ENCODE measurements at places on chromosomes 4 and X. TPM values are rescaled to one million over a fixed set of nuclear protein-coding genes. Genes with fewer than 3 reads are reported as not detected.

- DNase-seq: no peak
These were observed 18.3 kb upstream of the HERC3 start for GRCh38 chr4:88573995-88574394.

DNA sequence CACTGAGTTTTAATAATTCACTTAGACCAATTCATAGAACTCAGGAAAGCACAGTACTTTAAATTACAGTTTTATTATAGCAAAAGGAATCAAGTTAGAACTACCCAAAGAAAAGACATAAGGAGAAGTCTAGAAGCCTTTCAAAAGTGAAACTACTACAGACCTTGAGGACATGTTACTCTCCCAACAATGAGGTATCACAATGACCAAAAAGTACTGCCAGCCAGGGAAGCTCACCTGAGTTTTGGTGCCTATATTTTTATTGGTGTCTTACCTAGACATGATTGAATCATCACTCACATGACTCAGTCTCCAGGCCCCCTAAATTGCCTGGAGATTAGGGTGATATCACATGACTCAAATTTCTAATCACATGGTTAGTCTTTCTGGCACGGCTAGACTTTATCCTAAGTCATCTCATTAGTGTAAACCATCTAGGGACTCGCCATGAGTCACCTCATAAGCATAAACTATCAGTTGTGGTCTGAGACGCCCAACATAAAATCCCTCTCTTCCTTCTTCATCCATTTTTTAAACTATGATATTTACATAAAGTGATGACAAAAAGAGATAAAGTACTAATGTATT, 372.3 kb downstream of the TMA16 start:
- DNase-seq: no peak

The ETDA gene
- total RNA-seq: not detected

GRCh38 chr4:23923141-23923540, 33.3 kb upstream of the PPARGC1A start:
- DNase-seq: no peak

DNA sequence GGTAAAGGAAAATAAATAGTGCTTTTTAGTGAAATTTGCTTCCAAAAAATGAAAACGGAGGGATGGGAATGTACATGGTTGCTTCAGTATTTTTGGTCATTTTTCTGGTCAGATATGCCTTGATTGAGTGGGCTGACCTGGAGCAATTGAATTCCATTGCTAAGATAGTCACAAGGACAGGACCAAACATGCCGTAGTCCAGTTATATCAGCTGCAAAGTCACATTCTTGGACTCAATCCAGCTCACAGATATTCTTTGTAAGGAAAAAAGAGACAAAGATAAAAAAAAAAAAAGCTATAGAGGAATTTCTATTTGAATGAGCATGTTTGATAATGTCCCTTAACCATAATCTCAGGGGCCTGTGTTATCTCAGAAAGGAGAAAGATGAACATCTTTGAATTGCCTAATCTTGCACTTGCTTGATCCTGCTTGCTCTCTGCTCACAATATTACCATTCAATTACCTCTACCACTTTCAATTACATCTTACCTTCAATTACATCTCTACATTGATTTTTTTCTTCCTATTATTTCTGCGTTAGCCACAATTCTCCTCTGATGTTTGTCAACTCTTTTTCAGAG, 75.4 kb upstream of the PACRGL start:
- no peak for DNase-seq

DNA sequence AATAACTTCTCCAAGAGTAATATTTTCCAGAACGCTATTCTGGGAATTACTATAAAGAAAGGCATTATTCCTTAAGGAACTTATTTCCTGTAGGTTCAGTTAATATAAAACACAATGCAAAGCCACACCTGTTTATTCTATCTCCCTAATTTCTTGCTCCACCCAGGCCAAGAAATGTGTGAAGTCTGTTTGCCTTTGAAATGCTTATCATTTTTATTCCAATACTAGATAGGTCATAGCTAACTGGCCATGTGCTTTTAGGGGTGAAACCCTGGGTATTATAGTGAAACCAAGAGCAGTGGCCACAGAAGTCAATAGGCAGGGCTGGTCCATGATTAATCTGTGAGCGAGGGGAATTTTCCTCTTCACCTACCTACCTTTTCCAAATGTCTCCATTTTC, 14.8 kb downstream of the CXCL3 start:
- DNase-seq: no peak

- DNase-seq: no peak
These were observed 56.3 kb downstream of the PTCHD1 start for GRCh38 chrX:23390979-23391378.

The PAGE5 gene
- not detected for total RNA-seq

- DNase-seq: no peak
These were observed 7.6 kb downstream of the NEUROG2 start for GRCh38 chr4:112508356-112508755.

DNA sequence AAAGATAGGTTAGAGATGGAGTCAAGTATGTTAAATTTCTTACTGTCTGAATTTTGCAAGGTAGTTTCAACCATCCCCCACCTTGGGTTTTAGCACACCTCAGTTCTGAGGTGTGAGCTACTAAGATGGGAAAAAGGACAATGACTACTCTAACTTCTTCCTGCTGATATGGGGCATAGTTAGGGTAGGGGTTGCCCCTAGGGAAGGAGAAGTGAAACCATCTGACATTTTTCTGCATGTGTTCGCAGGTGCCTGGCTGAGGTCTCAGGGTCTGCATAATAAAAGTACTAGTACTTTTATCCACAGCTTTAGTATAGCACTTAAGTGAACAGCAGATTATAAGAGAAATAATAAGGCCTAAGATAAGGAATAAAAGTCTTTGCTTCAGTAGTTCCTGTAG, 129.5 kb upstream of the CYSLTR1 start:
- no peak for DNase-seq

- DNase-seq: no peak
These were observed 23.3 kb downstream of the F8A3 start for GRCh38 chrX:155434906-155435743.

The BCAP31 gene
- 119 TPM for total RNA-seq

DNA sequence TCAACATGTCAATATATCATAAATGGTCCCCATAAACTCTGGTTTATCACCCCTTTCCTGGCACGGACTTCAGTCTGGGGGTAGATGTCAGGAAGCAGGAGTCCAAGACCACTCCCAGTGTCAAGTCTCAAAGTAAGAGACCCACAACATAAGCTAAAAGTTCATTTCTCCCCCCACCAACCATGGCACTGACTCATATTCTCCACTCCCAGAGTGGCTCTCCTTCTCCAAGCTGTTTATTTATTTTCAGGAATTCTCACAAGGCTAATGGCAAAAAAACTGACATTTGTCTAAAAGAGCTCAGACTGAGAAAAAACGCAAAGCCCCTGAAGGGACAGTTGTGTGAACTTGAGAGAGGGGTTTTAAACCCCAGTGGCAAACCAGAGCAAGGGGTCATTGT, 217.0 kb downstream of the RAB28 start:
- no peak for DNase-seq

DNA sequence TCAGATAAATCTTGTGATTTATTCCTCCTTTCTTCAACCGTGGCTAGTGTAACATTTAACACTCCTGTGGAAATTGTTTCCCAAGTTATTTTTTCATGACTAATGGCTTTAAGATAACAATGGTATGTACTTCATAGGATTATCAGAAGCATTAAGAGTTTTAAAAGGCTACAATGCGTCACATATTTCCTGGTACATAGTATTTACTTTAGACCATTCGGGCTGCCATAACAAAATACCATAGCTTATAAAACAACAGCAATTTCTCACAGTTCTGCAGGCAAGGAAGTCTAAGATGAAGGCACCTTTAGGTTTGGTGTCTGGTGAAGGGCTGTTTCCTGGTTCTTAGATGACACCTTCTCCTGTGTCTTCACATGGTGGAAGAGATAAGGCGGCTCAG, 158.6 kb downstream of the PAPSS1 start:
- no peak for DNase-seq

The BANK1 gene
- 7.7 TPM for total RNA-seq

DNA sequence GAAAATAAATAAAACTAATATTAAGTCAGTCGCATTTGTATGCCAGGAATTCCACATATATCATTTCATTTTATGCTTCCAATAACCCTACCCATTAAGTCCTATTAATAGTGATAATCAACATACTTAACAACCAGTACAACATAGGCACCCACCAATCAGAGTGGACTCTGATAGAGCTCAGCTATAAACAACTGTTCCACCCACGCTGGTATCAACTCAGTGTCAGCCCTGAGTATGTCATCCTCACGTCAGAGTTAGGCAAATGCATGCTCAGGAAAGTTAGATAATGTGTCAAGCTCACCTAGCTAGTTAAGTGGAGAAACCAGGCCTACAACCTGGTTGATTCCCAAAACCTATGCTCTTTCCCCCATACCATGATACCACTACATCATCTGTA, 89.3 kb downstream of the SMARCA1 start:
- no peak for DNase-seq

The SHOX gene
- not detected for total RNA-seq
